ENCODE measurements at places on chromosomes 5 and 9.

- no peak for DNase-seq
Measured at GRCh38 chr5:153534102-153534501, 43.6 kb downstream of the GRIA1 start.

- DNase-seq, result no peak
Measured at GRCh38 chr9:94577036-94577435, 16.6 kb downstream of the FBP2 start.

DNA sequence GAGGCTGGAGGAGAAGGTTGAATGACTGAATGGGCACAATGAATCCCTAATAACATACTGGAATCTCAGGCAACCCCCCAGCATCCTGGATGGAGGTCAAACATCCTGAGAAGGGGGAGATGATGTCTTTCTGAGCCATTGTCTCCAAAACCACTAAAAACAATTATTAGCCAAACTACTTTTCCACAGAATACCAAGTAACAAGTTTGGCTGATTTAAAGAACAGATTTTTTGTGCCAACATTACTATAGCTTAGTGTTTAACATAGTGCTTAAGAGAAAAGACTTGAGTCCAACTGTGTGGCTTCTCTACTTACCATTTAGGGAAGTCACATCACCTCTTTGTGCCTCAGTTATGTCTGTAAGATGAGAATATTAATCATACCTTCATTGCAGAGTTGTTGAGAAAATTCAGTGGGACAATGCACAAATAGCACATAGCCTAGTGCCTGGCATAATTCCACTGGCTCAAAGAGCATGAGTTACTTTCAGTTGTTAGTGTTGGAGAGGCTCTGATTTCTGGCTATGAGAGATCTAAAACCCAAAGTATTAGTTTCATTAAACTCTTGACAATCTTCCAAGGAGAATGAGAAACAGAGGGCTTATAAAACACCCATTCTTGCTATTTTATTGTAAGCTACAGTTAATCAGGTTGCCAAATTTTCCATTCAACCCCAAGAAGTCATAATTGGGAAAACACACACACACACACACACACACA, 111.3 kb upstream of the NR3C1 start:
- no peak for DNase-seq

- no peak for DNase-seq
Measured at GRCh38 chr5:157245476-157245875, 20.4 kb upstream of the CYFIP2 start.

- no peak for DNase-seq
Measured at GRCh38 chr9:89109666-89110065, 69.0 kb downstream of the SHC3 start.

- peak; percentile 48 for DNase-seq
Measured at GRCh38 chr5:87074934-87075541, 192.6 kb upstream of the RASA1 start.

Data from NB4 (cell line).